ENCODE measurements at places on chromosomes 4 and X. TPM values are rescaled to one million over a fixed set of nuclear protein-coding genes. Genes with fewer than 3 reads are reported as not detected.

- no peak for DNase-seq
Measured at GRCh38 chr4:124529131-124529530, 183.4 kb downstream of the ANKRD50 start.

- no peak for DNase-seq
Measured at GRCh38 chr4:162229670-162230069, 65.9 kb upstream of the FSTL5 start.

- DNase-seq, result no peak
Measured at GRCh38 chrX:51837451-51837850, 56.0 kb upstream of the MAGED1 start.

DNA sequence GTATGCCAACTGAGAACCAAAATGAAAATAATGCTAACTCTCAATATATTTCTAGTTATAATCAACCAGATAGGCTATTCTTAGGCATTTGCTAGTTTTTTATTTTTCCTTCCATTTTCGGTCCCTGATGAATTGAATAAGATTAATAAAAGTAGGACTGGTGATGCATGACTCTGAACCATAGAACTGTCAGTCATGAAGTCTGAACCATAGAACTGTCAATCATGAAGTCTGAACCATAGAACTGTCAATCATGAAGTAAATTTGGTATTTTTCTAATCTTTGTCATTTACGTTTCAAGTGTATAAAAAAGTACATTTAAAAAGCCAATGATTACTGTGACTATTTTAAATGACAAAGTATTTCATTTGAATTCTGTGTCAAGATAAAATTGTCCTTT lies 460.2 kb upstream of the NDST3 start:
- DNase-seq, result no peak

DNA sequence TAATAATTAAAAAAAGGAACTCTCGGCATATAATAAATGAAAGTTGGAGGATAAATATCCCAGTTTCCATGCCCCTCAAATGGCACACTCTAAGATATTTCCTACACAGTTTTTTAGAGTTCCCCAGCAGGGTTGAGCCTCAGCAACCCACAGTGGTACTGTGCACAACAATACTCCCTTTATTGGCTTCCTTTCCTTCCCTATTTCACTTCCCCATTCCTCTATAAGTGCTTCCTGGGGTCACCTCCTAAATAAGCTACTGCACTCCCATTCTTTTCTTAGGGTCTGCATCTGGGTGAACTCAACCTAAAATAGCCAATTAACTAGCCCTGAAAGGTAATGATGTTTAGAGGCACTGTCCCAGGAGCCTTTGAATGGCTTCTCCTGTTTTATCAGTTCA lies 76.4 kb upstream of the NHS start:
- DNase-seq, result no peak

- no peak for DNase-seq
Measured at GRCh38 chr4:38512840-38513239, 151.2 kb upstream of the KLF3 start.

GRCh38 chr4:1490011-1490653 lies 83.9 kb upstream of the NKX1-1 start:
- peak; percentile 31 for DNase-seq

DNA sequence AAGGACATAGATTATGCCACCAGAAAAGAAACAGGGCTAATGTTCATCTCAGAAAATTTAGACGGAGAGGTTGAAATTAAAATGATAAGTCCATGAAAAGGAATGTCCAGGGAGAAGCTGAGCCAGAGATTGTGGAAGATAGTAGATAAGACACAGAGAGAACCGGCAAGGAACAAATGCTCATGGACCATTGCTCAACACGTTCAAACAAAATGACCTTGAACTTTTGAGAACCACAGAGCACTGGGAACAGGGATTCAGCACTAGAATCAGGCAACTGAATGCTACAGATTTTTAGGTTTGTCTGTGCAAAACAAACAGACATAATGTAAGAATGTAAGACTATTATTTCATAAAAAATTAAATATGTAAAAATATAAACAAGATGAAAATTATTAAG lies 206.3 kb downstream of the PDGFC start:
- no peak for DNase-seq

DNA sequence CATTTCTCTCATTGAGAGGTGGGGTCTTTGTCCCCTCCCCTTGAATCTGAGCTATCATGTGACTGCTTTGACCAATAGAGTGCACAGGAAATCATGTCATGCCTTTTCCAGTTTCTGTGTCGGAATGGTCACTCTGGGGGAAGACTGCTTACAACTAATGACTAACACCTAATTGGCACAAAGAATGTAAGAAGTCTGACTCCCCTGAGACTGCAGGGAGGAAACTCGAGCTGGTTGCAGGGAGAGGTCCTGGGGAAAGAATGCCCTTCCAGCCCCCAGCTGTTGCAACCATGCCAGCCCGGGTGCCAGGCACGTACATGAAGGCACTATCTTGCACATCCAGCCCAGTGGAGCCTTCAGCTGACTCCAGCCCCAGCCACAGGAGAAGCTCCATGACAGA lies 254.2 kb downstream of the DHX15 start:
- DNase-seq, result no peak

DNA sequence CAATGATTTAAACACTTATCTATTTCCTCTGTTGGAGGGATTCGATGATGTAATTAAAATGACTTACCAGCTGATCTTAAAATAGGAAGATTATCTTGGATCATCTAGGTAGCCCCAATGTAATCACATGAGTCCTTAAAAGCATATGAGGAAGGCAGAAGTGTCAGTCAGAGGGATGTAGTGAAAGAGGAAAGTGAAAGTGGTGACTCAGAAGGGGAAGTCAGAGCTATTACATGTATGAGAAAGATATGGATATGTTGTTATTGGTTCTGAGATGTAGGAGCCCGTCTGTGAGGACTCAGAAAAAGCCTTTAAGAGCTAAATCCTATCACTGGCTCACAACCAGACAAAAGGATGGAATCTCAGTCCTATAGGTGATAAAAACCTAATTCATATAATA lies 456.4 kb downstream of the DACH2 start:
- no peak for DNase-seq

- peak; percentile 46 for DNase-seq
Measured at GRCh38 chrX:48815266-48815665, 11.0 kb upstream of the ERAS start.

- no peak for DNase-seq
Measured at GRCh38 chrX:2423282-2423681, 77.5 kb downstream of the DHRSX start.

DNA sequence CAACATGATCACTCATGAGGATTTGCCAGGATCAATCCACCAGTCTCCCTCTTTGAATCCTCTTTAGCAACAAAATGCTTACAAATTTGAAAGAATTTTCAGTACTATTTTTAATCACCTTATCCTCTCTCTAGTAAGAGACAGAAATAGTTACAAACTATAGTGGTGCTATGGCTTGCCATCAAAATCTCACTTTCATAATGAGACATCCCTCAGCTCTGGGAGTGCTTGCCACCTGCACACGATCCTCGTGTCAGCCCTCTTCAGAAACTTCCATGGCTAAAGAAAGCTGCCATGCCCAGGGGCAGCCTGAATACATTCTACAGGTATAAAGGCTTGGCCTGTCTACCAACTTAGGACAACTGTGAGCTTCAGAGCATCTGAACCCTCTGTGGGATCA lies 5.1 kb upstream of the DHX15 start:
- DNase-seq, result no peak

DNA sequence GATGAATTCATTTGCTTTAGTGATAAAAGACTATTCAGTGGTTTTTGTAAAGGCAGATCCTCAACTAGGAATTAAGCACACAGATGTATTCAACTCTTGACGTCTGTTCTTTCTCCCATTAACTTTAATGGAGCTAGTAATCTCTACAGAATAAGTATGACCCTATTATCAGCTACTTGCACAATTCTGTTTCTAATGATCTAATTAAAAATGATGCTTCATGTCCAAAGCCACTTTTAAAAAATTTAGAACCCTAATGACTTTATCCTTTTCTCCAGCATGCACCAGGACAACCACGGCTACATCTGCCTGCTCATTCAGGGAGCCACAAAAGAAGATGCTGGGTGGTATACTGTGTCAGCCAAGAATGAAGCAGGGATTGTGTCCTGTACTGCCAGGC lies 85.4 kb downstream of the CBR4 start:
- no peak for DNase-seq

- DNase-seq, result peak; percentile 73
Measured at GRCh38 chrX:68672581-68673318, 25.3 kb downstream of the STARD8 start.

The GAGE12J gene
- total RNA-seq, result not detected

The ZXDB gene
- total RNA-seq, result 8.5 TPM

The IQCM gene
- total RNA-seq, result not detected

The MAEA gene
- total RNA-seq, result 26.6 TPM

The IGFBP7 gene
- total RNA-seq, result 1.1 TPM

The SMIM10 gene
- total RNA-seq, result 1.2 TPM

The NLGN3 gene
- total RNA-seq, result 3.0 TPM

The C1GALT1C1 gene
- 17.1 TPM for total RNA-seq
